Stimulated activated CD8-positive, alpha-beta memory T cell treated with anti-CD3 and anti-CD28 coated beads, Interleukin-7, amount 100 ng/mL, for 1 hour (primary cell): ENCODE measurements at places on chromosomes 13 and 19.

GRCh38 chr19:35592226-35592625, 6.3 kb downstream of the PMIS2 start:
- DNase-seq: no peak

GRCh38 chr19:18780081-18780480, 11.0 kb downstream of the COMP start:
- no peak for DNase-seq

- DNase-seq: no peak
Measured at GRCh38 chr13:43267916-43268315, 244.5 kb downstream of the DNAJC15 start.

GRCh38 chr13:84658491-84659358, 776.5 kb upstream of the SLITRK1 start:
- DNase-seq: no peak

- no peak for DNase-seq
Measured at GRCh38 chr13:111939666-111940278, 127.2 kb upstream of the SOX1 start.

DNA sequence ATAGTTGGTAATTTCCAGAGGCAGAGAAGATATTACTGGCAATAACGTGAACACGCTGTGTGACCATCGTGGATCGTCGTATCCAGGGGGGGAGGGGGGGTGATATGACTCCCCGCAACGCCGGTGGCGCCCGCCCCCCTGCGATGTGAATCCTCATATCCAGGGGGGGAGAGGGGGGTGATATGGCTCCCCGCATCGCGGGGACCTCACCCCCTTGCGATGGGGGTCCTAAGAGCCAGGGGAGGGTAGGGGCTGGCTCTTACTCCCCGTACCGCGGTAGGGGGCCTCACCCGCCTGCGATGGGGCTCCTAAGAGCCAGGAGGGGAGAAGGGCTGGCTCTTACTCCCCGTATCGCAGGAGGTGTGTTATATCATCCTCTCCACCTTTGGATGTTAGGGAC, 31.3 kb upstream of the RGCC start:
- DNase-seq: no peak

DNA sequence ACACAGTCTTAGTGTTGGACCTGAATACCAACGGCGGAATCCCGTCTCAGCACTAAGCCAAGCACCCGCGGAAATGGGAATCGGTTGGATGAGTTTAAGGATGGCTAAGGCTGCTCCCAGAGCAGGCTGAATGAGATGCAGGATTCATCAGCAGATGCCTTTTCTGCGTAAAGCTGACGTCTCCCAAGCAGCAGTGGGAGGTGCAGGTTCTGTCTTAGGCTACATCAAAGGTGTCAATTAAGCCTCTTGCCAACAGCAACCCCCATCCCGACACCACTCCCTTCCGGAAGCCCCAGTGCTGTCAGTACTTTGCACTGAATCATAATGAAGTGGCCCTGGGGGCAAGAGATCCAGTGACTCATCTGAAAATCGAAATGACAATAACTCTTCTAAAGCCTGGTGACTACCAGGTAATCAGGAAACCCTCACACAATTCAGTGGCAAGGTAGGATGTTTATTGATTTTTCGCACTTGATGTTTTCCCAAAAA, 275.6 kb downstream of the DCLK1 start:
- DNase-seq: no peak

DNA sequence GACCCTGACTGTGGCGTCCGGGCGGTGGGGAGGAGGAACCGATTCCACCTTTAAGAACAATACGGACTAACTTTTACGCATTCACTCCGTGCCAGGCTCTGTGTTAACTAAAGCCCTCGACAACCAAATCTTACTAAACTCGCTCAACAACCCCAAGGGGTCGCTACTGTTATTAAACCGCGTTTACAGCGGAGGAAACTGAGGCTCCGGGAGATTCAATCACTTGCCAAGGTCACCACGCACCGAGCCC, 1.2 kb downstream of the SAMD1 start:
- DNase-seq: no peak

- no peak for DNase-seq
Measured at GRCh38 chr13:45108716-45109101, 11.6 kb upstream of the GTF2F2 start.

- peak; percentile 70 for DNase-seq
Measured at GRCh38 chr19:40614622-40615411, 13.6 kb downstream of the LTBP4 start.

- no peak for DNase-seq
Measured at GRCh38 chr19:6476155-6476895, 5.3 kb downstream of the DENND1C start.

DNA sequence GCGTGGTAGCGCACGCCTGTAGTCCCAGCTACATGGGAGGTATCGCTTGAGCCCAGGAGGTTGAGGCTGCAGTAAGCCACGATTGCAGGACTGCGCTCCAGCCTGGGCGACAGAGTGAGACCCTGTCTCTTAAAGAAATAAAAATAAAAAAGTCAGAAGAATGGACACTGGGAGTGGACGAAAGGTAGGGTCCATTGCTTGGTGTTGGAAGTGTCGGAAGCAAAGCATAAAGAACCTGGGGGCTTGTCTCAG, 392 bp upstream of the ARHGAP33 start:
- DNase-seq: no peak

- no peak for DNase-seq
Measured at GRCh38 chr19:33551676-33552075, 30.1 kb upstream of the PEPD start.

DNA sequence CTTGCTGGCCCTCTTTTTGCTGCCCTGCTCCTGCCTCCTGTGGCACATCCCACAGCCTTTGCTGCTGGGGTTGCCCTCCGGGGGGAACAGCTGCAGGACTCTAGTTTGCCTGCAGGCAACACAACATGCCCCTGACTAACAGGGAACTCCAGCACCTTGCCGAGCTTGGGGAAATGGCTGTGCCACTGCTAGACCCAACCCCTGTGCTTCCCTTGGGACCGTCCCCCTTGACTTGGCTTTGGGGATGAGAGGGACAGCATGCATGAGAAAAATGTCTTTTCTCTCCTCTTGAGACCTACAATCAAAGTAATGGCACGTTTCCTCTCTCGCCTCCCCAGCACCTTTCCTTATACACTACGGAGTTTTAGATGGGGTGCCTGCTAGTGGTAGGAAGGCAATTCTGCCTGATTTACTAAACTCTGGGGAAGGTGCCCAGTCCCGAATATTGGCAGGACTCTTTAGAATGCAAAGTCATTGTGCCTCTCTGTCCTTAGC, 12.4 kb upstream of the VWA8 start:
- no peak for DNase-seq

GRCh38 chr19:38890686-38891085, 8.7 kb downstream of the SIRT2 start:
- no peak for DNase-seq

DNA sequence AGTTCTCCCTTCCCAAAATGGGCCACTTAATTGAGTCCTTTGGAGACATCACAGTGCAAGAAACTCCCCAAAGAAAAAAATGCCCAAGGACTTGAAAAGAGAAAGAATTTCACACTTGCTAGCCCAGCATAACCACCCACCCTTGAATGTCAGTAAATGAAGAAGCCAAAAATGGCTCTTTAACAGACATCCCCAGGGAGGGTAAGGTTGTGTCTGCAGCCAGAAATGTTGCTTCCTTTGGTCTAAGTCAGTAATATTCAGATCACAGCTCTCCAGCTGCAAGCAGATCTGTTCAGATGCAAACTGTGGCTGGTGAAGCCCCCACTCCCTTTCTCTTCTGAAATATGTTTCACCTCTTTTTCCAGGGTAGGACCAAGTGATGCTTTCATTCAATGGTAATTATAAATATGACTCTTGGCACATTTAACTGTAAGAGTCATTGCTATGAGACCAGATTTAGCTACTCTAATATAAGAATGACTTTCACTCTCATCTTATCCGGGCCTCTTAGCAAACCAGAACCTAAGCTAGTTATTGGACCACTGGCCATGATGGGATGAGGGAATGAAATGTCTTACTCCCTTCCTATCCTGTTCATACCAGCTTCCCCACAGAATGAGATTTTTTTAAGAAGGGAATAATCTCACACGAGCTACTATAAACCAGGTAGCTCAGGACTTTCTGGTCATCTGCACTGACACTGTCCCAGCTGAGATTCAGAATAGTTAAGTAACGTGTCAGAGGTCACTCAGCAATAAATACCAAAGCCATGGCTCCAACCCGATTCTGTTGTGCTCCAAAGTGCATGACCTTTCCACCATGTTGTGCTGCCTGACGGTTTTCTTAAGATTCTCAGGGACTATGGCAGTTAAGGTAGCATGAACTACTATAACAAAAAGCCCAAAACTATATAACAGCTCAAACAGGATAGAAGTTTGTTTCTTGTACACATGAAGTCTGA, 234.1 kb downstream of the FOXO1 start:
- DNase-seq: no peak

DNA sequence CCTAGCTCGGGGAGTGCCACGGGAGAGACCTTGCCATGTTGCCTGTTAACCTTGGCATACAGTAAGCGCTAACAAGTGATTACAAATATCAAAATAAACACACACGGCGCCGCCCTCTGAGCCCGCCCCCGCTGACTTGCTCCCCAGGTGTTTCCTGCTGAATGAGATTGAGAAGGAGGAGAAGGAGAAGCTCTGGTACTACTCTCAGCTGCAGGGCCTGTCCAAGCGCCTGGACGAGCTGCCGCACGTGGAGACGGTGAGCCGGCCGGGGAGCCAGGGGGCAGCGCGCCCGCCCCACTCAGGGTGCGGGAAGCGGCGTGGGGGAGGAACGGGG, 5.0 kb downstream of the APC2 start:
- no peak for DNase-seq

DNA sequence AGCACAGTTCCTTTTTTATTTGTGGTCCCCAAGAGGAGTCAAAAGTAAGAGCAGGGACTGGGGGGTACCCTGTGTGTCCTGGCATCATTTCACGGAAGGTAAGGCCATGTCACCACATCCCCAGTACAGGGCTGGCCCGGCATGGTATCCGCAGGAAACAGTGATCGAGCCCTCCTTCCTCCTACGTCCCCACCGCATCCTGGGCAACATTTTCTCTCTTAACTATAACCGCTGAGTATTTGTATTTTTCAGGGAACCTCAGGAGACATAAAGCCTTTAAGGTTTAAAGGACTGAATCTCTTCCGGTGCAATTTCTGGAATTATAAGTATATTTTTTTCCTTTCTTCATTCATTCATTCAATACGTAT, 13.6 kb upstream of the LATS2 start:
- no peak for DNase-seq

DNA sequence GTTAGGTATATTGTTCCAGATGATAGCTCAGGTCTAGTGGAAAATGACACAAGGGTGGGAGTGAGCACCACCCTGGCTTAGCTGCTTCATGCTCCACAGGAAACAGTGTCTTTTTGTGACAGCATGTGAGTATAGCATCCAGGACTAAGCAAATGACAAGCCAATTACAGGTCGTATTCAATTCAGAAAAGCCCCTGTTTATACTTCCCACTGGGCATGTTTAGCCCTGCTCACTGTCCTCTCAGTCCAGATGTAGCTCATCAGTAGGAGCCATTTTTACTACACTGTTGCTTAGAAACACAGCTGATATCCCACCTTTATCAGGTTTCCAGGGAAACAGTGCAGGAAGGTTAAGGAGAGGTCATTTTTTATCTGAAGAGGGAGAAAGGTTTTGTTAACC, 8.0 kb downstream of the ABHD13 start:
- no peak for DNase-seq

DNA sequence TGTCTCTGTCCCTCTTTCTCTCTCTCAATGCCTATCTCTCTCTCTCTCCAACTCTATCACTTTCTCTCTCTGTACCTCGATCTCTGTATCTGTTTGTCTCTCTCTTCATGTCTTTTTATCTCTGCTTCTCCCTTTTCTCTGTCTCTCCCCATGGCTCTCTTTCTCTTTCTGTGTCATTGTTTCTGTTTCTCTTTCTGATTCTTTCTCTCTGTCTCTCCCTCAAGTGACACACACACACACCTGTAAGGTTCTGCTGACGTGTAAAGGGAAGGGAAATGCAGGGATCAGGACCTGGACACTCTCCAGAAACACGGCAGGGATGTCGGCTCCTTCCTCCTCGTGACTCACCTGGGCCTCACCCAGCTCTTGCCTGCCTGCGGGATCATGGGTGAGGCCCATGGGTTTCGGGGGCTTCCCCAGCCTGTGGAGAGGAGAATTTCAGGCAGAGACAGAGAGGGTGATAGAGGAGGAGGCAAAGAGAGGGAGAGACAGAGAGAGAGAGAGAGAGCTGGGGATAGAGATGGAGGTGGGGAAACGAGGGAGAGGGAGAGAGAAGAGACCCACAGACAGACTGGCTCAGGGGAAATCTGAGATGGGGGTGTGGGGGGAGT, 5.4 kb upstream of the PLAUR start:
- no peak for DNase-seq

- DNase-seq: no peak
Measured at GRCh38 chr13:37138169-37138568, 32.7 kb upstream of the CSNK1A1L start.

- DNase-seq: no peak
Measured at GRCh38 chr13:21636656-21637055, 32.7 kb upstream of the MICU2 start.

- no peak for DNase-seq
Measured at GRCh38 chr19:12726988-12727316, 3.2 kb upstream of the TNPO2 start.

- no peak for DNase-seq
Measured at GRCh38 chr13:114030666-114031610, 57.1 kb upstream of the C13orf46 start.

GRCh38 chr19:3062165-3063105, at the start of gene TLE5:
TLE5 (minus strand) TSS chr19:3062495; CDS start chr19:3062200, 295 bp downstream.
- peak; percentile 43 for DNase-seq

DNA sequence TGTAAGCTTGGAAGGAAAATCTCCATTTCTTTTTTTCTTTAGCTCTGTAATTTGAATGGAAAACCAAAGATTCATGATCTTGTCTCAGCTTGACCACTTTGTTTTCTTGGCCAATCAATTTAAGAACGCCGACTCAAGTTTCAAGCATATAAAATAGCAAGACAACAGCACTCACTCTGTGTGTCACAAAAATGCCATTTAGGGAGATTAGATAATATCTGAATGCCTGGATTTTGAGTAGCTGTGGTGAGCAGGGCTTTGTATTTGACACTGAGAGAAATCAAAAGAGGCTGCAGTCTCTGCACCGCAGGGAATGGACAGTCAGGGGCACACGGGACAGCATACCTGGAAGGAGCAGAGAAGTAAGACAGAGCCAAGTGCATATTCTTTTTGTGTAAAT, 209.5 kb upstream of the SLC10A2 start:
- DNase-seq: no peak

DNA sequence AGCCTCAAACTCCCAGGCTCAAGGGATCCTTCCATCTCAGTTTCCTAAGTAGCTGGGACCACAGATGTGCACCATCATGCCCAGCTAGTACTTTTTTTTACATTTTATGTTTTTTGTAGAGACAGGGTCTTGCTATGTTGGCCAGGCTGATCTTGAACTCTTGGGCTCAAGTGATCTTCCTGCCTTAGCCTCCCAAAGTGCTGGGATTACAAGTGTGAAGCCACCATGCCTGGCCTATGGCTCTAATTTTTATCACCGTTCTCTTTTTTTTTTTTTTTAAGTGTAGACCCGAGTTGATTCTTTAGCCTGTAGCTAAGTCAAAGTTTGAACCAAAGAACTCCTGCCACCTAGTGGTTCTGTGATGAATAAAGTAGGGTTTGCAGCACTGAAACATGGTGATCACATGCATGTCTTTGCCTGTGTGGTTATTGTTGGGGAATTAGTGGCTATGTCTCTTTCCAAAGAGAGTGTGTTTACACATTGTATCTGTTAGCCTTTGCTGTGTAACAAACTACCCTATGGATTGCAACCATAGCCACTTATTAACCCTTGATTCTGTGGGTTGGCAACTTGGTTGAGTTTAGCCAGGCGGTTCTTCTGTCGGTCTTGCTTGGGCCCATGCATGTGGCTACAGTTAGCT, 11.6 kb downstream of the NFILZ start:
- DNase-seq: no peak
